NCI-H187 treated with DMSO at 0.1 percent for 48 hours (cell line): ENCODE measurements at places on chromosomes 5 and 9.

GRCh38 chr9:130991778-130992681 lies 16.9 kb upstream of the LAMC3 start:
- DNase-seq: no peak

DNA sequence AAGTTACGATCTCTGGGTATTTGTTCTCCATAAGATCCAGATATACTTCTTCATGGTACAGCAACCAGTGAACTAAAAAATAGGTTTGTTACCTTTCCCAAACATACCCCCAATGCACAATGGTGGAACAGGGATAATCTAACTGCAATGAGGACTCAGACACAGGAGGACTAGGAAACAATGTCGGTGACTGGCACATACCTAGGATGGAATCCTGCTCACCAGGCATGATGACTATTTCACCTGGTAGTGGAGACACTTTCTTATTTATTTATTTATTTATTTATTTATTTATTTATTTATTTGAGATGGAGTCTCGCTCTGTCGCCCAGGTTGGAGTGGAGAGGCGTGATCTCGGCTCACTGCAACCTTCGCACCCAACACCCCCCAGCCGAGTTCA lies 159.9 kb upstream of the CCNH start:
- DNase-seq: no peak

- DNase-seq: no peak
These were observed 374.0 kb downstream of the ZNF608 start for GRCh38 chr5:124372457-124372856.

DNA sequence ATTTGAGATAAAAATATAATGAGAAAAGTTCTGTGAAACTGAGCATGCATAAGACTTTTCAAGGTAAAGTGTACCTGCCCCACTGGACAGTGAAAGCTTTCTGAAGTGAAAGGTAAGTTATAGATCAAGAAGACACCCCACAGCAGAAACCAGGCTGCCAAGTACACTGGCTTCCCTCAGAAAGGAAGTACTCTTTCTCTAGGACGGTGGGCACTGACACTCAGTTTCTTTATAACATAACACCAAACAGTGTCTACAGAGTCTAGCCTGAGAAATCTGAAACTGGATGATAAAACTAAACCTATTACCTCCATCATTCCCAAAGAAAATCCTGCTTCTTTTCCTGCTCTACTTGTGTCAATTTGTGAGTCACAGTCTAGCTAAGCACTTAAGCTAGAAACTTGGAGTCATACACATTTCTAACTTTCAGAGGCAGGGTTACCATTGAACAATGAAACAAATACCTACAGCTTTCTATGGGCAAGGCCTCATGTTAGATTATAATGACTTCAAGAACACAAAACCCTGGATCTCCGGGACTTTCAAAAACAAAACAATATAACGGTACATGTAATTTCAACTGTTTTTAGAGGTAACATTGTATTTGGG lies 136.7 kb downstream of the CPLANE1 start:
- DNase-seq: no peak

- DNase-seq: no peak
These were observed 6.3 kb downstream of the EXD3 start for GRCh38 chr9:137416563-137417151.

DNA sequence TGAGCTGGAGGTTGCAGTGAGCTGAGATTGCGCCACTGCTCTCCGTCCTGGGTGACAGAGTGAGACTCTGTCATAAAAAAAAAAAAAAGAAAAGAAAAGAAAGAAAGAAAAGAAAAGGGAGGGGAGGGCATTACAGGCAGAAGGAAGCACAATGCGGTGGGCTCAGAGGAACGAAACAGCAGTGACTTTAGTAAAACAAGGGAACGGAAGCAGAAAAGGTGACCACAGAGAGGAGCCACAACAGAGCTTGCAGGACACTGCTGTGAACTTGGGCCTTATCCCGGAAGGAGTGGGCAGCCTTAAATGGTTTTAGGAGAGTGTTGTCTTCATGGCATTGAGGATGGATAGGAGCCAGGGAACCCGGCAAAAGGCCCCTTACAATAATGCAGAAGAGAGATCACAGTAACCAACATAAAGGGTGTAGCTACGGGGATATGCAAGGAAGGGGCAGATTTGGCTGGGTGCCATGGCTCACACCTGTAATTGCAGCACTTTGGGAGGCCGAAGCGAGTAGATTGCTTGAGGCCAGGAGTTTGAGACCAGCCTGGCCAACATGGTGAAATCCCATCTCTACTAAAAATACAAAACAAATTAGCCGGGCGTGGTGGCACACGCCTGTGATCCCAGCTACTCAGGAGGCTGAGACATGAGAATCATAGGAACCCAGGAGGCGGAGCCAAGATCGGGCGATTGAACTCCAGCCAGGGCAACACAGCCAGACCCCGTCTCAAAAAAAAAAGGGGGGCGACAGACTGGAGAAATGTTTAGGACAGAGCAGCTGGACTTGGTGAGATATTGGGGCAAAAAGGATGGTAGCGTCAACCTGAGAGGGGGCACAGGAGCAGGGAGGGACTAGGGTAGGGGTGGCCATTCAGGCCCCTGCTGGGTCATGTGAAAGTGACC lies 83.9 kb upstream of the ZBTB43 start:
- DNase-seq: no peak

- DNase-seq: no peak
These were observed 31.6 kb upstream of the ADAMTS2 start for GRCh38 chr5:179376701-179377420.

- no peak for DNase-seq
These were observed 95.1 kb downstream of the TRIO start for GRCh38 chr5:14238272-14238671.

GRCh38 chr9:86594724-86595123 lies 240.5 kb upstream of the TUT7 start:
- no peak for DNase-seq

DNA sequence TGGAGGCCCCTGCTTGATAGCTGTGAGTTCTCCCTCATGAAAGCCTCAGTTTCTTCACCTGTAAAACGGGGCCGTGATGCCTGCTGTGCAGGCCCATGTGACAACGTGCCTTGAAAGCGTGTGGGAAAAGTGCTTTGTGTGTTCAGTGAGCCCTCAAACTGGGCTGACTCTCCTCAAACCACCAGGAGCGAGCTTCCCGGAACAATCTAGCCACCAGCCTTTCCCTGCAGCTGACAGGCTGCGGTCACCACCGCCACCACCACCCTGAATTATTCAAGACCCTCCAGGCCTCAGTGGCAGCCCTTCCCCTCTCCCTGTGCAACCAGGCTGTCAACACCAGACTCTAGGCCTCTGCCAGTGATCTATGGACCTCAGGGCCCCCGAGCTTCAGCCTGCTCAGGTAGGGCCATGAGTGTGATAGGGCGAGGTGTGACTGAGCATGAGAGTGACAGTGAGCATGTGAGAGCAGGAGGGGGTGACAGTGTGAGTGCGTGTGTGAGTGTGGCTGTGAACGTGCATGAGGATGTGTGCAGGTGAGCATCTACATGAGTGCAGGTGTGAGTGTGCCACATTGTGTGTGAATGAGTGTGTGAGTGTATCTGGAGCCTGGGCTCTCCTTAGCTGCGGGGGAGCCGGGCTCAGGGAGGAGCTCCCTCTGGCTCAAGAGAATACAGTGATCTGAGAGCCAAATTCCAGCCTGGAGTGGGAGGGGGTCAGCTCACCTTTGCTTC lies 53.3 kb upstream of the PSD2 start:
- DNase-seq: no peak

DNA sequence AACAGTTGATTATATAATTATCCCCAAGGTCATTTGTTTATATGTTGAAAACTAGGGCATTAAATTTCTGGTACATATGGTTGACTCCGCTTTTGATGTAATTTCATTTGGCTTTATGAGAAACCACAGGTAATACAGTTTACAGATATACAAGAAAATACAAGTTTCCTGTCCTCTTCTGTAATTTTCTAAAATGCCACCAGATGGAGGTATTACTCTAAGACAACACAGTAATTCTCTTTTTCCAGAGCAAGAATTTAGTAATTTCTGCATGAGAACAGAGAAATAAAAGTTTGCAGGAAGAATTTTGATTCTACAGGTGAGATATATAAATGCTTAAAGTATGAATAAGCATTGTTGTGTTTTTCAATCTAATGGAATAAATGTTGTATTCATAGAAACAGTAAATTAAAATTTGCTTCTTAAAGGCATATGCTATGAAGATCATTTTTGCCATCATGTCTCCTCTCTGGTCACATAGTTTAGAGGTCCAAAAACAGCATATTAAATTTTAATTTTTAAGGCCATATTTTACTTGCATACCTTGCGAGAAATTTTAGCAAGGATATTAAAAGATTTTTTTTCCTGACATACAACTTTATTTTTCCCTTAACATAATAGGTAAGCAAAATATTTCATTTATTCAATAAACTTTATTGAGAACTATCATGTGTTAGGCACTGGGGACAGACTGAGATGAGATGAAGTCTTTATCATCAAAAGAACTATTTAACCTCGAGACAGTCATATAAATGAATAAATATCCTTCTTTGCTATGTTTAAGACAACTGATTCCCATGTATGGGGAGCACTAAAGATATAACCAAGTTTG lies 22.7 kb downstream of the CHD1 start:
- no peak for DNase-seq

GRCh38 chr9:792331-793260 lies 48.9 kb upstream of the DMRT1 start:
- DNase-seq: no peak

DNA sequence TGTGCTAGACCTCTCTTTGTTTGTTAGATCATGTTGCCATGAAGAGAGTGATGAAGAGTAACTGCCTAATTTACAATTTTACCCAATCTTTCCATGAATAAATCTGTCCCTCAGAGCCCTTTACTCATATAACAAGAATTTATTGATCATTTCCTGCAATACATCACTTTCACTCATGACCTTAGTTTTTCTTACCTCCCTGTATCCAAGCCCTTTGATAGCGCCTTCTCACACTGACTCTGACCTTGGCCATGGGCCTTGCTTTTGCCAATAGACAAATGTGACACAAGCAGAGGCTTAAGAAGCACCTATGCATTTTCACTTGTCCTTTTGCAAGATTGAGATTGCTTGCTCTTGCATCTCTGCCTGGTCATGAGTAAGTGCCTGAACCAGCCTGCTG lies 288.1 kb downstream of the NNT start:
- DNase-seq: no peak

DNA sequence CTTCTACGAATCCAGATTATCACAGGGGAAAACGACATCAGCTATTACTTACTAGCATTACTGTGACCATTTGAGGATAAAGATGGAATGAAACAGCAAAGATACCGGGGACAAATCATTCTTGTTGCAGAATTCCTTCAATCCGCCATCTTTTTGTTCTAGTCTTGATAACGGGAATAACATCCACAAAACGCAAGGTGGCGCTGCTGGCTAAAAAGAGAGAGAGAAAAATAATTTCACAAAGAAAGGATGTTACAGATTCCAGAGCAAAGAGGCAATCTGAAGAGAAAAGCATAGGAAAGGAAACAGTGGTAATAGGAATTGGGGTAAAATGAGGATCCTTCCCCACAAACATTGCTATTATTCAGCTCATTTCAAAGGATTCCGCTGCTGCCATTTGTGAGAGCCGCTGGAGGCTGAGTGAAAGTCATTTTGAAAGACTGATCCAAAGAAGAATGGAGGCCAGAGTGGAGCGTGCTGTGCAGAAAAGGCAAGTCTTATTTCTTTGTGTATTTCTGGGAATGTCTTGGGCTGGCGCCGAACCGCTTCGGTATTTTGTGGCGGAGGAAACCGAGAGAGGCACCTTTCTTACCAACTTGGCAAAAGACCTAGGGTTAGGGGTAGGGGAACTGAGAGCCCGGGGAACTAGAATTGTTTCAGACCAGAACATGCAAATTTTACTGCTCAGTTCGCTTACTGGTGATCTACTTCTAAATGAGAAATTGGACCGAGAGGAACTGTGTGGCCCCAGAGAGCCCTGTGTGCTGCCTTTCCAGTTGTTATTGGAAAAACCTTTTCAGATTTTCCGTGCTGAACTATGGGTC lies at the start of gene PCDHB7:
Gene PCDHB7, plus strand, starts transcription at position 264 of the 824 bp plus-strand sequence. Its CDS starts 192 bp downstream, at position 456.
- no peak for DNase-seq

- DNase-seq: no peak
These were observed 127.8 kb downstream of the FOCAD start for GRCh38 chr9:20811872-20812271.

- DNase-seq: no peak
These were observed 235.1 kb upstream of the ADAMTSL1 start for GRCh38 chr9:18238752-18239447.

DNA sequence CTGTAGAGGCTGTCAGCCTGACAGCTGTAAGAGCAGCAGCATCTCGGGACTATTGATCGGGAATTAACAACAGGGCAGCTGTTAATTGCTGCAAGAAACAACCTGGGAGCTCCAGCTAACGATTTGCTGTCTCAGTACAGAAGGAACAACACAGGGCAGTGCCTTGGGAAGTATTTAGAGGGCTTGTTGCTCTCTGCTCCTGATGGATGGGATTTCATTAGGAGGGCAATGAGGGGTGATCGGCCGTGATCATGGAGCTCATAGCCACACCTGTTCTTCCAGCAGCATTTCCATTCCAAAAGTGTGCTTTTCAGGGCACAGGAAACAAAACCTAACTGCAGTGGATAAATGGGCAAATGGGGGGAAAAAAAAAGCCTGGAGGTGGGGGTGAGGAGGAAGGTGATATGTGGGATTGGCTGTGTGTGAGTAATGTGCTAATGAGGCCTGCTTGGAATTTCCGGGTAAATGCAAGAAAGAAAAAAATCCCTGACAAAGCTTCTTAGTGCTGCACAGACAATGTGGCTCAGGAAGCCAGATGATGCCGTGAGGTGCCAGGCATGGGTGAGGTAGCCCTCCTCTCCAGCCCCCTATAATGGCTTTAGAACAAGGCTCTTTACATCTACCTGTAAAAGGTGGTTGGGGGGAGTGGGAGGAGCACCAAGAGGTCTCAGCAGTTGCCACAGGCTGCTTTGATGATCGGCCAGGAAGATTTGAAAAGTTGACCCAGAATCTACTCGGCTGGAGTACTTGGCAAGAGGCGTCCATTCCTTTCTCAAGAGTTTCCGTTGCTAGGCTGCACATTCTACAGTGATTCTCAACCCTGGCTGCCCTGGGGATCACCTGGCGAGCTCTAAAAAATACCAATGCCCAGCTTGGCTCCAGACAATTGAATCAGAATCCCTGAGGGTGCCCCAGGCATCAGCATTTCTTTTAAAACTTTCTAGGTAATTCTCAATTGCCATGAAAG lies 139.5 kb upstream of the KLF9 start:
- DNase-seq: no peak
